ENCODE measurements at places on chromosomes 7 and 10.

- no peak for DNase-seq
Observed at GRCh38 chr7:159207393-159207792, 62.7 kb upstream of the VIPR2 start.

DNA sequence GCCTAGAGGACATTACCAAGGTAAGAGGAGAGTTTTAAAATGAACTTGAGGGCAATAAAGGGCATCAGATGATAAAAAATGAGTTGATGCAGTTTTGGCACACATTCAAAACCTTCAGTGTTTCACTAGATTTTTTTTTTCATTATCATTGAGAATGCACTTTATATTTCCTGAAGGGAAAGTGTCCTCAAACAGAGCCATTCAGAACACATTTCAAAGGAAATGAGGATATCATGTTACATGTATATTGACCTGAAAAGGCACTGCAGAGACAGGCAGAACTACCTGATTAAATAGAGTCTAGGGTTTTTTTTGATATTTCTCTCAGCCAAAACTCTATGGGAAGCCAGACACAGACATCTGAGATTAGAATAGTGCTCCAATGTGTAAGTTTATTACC is 454.0 kb downstream of the NEBL start:
- no peak for DNase-seq

DNA sequence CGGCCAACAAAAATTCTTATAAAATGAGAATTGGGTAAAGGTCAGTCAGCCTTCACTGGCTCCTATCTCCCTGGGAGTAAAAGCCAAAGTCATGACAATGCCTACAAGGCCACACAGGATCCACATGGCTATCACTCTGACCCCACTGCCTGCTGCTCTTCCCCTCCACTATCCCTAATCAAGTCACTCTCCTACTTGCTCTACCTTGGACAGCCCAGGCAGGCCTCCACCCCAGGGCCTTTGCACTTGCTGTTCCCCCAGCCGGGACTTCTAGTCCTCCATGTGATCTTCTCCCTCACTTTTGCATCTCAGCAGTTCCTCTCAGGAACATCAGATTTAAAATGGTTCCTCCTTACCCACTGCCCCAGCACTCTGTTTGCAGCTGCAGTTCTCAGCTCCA is 50.6 kb downstream of the PRR15 start:
- DNase-seq = no peak

DNA sequence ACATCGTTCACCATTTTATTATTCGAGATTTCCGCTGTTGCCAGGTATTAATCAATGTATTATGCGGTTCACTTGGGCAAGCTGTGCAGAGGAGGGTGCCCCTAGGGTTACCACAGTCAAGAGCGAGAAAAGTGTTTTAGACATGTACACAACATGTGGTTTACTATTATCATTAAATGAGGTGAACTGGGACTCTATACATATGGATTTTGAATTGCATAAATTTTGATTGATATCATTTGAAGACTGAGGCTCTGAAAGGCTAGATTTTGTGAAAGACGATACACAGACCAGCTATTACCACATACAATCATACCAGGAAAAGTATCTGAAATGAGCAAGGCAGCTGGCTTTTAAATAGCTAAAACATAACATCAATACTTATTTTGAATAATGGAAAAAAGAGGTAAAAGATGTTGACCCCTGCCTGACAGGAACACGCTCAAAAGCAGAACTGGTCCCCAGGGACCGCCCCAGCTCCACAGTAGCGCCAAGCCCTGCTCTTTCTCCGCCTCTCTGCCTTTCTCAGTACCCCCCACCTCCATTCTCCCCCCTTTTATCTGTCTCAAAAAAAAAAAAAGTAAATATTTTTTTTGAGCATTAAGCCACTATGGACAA is 413.4 kb upstream of the MKI67 start:
- peak; percentile 13 for DNase-seq

- DNase-seq = no peak
Observed at GRCh38 chr7:15367897-15368296, 193.9 kb downstream of the AGMO start.

DNA sequence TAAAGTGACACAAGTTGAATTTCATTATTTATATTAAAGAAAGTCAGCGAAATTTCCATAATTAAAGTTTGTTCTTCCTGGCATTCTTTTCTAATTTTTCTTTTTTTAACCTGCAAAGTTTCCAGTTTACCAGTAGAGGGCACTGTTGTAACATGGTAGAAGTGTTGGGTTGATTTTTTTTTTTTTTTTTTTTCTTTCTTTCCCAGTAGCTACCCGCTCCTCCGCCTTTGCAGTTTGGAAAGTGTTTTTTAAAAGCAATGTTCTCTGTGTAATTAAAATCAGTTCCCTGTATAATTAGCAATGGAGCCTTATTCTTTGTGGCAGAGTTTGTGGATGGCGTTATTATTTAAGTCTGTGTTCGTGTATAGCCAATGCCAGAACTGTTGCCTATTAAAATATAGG is 53.7 kb downstream of the TAF3 start:
- DNase-seq = no peak

- peak; percentile 86 for DNase-seq
Observed at GRCh38 chr10:52313933-52314821, at the start of gene DKK1. Gene DKK1, plus strand, starts transcription at chr10:52314281. Its CDS starts 154 bp downstream, at chr10:52314435.

DNA sequence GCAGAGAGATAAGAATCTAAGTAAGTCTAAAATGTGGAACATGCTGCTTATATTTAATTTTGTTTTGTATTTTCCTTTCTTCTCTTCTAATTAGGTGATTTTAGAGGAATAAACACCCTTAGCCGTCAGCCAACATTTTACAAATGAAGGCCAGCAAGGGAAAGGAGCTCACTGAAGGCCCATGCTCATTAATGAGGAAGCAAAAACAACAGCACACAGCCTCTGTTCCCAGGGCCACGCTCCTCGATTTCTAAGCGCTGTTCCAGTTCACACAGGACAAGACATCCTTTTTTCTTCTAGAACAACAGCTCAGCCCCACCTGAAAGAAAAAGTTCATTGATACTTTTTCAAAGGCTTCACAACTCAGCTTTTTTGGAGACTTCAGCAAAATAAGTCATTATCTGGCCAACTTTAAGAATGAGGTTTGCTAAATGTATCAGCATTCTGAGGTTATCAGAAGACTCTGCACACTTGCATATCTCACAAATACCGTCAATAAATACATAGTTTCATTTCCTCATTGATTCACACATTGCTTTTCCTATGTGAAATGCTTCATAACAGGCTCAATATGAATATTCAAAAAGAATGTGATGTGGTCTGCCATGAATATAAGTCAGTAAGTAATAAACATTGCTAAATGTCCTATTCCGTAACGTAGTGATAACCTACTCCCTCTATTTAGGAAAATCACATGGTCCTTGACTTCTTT is 34.8 kb upstream of the SFMBT2 start:
- DNase-seq = no peak

- no peak for DNase-seq
Observed at GRCh38 chr10:50554376-50554994, 69.3 kb downstream of the SGMS1 start.

DNA sequence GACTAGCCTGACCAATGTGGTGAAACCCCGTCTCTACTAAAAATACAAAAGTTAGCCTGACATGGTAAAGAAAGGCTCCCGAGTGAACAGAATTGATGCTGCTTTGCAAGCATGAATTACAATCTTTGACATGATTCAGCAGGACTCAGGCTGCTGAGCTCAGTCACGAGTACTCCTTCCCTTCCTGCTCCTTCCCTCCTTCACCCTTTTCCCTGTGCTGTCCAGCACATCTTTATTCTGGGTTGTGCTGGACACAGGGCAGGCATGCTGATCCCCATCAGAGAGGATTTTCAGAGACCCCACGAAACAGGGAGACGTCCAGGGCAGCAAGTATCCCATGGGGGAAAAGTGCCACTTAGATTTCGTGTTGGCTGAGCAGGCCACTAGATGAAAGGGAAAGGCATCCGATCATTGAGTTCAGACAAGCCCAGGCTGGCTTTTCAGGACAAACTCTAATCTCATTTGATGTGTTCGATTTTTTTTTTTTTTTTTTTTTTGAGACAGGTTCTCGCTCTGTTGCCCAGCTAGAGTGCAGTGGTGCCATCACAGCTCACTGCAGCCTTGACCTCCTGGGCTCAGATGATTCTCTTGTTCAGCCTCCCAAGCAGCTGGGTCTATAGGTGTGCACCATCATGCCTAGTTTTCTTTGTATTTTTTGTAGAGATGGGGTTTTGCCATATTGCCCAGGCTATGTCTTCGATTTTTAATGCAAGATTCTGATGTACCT is 36.5 kb downstream of the BAMBI start:
- DNase-seq = no peak

- no peak for DNase-seq
Observed at GRCh38 chr7:130446259-130446658, 5.4 kb upstream of the CEP41 start.

GRCh38 chr7:69827558-69827957 is 229.3 kb downstream of the AUTS2 start:
- no peak for DNase-seq

- DNase-seq = no peak
Observed at GRCh38 chr7:117110480-117111315, 157.4 kb downstream of the ST7 start.

GRCh38 chr10:107118866-107119265 is 45.6 kb downstream of the SORCS1 start:
- no peak for DNase-seq

GRCh38 chr7:149007146-149007545 is 21.2 kb downstream of the PDIA4 start:
- DNase-seq = no peak

DNA sequence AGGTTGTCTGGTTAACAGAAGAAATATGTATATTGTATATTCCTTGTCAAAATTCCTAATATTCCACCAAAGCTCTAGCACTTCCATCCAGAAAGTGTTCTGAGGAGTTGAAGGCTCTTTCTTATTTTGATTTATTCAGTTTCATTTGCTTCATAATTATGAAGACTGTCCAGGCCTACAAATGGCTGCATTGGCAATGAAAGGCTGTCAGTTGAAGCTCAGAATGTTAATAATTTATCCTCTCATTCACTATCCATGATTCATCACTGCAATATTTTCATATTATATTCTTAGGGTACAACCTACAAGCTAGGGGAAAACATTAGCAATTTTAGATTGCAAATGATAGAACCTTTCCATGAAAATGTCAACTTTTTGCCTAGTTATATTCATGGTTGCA is 57.3 kb downstream of the ARID5B start:
- DNase-seq = no peak

DNA sequence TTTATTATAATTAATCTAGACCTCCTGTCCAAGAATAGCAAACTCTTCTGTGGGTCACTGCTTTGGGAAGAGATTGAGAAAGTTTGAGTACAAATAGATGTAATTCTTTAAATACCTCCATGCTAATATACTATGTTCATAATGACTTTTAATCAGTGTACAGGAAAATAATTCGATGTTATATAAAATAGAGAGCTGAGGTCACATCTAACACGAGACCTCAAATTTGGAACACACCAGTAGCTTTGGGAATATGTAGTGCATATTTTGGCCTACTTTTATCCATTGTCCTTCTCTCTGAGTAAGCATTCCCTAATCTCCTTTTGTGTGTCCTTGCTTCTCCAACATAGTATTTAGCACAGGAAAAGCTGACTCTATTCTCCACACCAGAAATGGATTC is 27.3 kb upstream of the CABCOCO1 start:
- no peak for DNase-seq

DNA sequence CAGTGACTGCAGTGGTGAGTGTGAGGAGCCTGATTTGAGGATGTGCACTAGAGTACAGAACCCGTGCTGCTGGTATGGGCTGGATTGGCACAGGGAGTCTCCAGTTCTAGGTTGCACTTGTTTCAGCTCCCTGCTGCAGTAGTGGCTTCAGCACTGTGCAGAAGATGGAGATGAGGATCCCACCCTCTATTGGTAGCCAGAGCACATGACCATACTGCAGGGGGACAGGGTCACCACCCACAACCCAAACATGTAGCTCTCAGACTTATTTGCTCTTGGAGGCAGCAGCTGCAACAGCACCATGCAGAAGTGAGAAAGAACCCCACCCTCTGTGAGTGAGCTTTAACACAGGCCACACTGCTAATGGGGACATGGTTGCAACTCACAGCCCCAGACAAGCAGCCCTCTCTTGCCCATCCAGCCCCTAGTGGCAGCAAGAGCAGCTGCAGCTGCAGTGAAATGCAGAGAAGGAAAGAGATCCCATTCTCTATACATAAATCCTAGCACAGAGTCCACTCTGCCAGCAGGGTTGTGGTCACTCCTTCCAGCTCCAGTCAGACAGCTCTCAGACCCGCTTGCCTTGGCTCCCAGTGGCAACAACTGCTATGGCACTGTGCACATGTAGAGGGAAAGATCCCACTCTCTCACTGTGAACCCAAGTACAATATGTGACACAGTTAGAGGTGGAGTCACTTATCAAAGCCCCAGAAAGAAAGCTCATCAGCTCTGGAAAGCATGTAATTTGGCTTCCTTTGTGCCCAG is 51.4 kb upstream of the SCIN start:
- DNase-seq = no peak

- DNase-seq = no peak
Observed at GRCh38 chr10:121862042-121862441, 65.8 kb downstream of the ATE1 start.

DNA sequence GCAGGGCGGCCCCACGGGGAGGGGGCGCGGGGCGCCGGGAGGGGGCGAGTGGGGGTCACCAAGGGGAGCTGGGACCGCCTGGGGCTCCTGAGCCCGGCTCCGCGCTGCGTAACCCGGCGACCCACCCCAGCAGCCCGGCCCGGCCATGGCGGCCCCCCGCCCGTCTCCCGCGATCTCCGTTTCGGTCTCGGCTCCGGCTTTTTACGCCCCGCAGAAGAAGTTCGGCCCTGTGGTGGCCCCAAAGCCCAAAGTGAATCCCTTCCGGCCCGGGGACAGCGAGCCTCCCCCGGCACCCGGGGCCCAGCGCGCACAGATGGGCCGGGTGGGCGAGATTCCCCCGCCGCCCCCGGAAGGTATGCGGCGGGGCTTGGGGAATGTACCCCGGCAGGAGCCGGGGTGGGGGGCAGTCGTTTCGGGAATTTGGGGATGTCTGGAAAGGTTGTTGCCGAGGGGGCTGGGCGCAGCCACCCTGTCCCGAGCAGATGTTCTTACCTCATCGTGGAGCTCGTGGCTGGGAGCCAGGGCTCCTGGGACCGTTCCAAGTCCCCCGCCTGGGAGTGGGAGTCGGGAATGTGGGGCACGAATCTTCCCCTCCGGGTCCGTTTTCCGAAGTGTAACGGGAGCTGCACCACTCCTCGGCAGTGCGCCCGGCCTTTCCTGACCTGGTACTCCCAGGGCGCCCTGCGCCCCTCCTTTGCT is 431 bp downstream of the ZYX start:
- peak; percentile 92 for DNase-seq

DNA sequence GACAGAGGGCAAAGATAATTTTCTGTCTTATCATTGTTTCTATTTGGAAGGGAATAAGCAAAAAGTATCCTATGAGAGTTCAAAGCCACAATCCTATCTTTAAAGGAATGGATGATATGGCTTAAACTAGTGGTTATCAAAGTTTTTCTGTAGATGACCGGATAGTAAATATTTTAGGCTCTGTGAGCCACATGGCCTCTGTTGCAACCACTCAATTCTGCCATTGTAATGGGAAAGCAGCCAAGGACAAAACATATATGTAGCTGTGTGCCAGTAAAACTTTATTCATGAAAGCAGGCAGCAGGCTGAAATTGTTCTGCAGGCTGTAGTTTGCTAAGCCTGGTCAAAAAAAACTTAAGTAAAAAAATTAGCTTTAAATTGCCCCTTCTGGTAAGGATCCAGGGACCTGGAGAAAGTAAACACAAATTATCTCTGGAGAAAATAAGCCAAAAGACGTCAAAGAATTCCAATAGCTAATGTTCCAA is 73.3 kb downstream of the THSD7A start:
- DNase-seq = no peak

GRCh38 chr10:28470873-28471651 is 61.9 kb upstream of the WAC start:
- no peak for DNase-seq

Data from suprapubic skin (tissue), 4 donors.